ENCODE measurements at places on chromosomes 6 and 20.

DNA sequence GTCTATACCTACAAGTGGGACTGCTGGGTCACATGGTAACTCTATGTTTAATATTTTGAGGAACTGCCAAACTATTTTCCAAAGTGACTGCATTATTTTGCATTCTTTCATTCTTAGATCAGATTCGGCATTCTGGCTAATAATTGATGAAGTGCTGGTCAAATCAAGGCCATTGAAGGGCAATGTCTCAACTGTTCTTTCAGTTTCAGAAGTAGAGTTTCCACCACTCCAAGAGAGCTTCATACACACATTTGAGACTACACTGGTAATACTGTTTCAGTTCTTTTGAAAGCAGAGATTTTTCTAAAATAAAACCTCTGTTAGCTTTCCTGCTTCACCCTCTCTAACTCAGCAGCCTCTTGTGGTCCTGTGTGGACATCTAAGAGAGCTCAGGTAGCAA lies 154.5 kb downstream of the CFAP61 start:
- no peak for DNase-seq

GRCh38 chr6:73739096-73739495 lies 43.1 kb downstream of the CD109 start:
- no peak for DNase-seq

- DNase-seq: no peak
Observed at GRCh38 chr20:63484651-63485403, 12.4 kb upstream of the KCNQ2 start.

DNA sequence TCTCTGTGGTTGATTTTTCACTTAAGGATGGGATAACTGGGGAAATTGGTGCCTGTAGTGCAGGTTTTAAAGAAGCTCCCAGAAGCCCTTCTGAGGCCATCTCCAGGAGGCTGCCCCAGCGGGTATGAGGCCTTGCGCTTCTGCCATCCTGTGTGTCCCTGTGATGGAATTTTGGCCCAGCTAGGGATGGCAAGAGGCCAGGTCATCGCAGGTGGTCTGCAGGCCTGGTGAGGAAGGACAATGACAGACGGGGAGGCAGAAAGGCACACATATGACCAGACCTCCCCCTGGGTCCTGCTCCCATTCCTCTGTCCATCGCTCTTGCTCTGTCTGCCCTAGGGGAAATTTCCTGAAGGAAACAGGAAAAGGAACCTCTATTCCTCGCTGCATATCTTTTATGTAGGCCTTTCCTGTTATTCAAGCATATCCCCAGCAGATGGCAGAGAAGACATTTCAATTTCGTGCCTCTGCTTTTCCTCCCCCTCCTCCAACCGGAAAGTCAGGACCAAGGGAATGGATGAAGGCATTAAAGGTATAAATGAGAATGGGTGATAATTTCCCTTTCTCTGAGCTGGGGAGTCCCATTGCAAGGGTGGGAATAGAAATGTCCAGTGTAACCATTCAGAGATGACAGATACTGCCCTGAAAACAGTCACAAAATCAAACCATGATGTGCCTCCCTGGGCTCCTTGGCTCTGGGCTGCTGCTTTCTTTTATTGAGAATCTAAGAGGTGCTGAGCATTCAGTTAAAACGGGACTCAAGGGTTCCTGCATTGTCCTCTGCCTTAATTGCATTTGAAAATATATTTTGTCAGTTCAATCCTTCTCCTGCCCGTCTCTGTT lies 17.6 kb upstream of the HLA-F start:
- peak; percentile 62 for DNase-seq

DNA sequence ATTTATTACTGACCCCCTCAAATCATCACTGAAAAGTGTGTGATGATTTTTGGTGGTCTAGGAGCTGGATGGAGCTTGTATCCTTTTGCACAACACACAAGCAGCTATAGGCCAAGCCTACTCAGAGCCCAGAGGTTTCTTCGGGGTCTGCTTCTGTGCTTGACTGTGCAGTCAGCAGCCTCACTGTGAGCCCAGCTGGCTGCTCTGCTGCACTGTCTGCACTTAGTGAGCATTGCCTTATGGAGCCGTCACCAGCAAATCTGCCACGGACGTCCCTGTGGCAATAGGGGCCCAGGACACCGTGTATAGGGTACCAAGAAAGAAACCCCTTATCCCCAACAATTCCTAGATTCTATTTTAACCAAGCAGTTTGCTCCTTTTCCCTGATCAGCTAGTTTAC lies 38.6 kb upstream of the GMPR start:
- peak; percentile 58 for DNase-seq

All from WERI-Rb-1 (cell line).